ENCODE measurements at places on chromosomes 4 and X.

DNA sequence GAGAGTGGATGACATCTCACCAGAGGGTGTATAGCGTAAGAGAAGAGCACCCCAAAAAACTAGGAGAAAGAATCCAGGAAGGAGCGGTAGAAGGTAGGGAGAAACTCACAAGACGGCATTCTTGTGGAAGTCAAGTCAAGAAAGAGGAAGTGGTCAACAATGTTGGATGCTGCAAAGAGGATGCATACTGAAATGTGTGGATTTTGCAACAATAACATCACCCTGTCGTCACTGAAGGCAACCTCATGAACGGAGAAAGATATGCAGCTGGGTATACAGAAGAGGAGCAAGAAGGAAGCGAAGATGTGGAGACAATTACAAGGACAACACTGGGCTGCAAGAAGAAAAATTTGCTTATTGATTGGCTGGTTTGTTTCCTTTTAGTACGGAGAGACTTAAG, 11.4 kb upstream of the TAPT1 start:
- peak; percentile 95 for DNase-seq

DNA sequence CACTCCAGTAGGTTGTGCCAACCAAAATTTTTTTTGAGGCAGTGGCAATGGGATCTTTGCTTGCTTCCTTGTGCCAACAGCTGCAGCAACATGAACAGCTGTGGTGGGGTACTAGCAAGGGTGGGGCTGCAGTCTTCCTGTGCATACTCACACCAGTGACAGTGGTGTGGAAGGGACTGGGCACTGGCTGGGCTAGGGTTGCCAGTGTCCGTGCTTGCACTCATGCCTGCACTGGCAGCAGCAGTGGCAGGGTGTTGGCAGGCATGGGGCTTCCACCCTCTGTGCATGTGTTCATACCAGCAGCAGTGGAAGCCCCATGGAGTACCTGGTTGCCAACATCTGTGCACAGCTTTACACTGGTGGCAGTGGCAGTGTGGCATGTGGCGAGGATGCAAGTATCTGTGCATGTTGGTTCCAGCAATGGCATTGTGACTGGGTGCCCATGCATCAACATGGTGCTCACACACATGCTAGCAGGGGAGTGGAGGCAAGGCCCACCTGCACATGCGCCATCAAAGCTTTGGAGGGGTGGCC, 1312.6 kb downstream of the PCDH18 start:
- no peak for DNase-seq

DNA sequence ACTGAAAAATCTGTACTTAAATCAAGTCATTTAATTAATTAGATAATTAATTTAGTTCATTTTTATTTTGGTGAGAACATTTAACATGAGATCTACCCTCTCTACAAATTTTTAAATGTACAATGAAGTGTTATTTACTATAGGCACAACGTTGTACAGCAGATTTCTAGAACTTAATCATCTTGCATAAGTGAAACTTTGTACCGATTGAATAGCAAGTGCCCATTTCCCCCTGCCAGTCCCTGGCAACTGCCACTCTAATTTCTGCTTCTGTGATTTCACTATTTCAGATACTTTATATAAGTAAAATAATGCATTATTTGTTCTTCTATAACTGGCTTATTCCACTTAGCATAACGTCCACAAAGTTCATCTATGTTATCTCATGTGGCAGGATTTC, 50.1 kb upstream of the SYTL5 start:
- no peak for DNase-seq

DNA sequence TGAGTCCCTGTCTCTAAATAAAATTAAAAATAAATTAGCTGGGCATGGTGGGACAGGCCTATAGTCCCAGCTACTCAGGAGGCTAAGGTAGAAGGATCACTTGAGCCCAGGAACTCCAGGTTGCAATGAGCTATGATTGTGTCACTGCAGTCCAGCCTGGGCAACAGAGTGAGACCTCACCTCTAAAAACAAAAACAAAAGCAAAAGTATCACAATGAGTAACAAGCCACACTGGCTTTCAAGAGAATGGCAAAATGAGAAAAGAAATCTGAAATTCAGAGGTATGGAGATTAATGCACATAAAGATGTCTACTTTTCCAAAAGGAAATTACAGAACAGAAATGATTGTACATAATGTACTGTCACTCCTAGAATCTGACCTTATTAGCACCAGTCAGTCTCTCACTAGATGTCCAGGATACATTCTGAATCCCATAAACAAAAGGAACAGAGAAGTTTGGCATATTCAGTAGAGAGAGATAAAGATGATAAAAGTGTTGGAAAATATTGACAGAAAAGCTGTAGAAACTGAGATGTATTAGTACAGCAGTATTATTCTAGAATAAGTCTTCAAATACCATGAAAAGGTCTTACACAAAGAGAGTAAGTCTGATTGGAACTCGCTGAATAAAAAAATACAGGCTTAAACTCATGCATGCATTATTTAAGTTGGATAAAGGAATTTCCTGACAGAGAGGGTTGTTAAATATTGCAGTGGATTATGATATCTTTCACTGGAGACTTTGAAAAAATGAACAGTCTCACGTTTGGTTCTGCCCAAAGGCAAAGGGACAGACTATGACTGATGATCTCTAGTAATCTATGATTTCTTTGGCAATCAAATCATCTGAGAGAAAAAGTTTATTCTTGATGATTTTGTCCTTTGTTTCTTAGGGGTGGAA, 102.5 kb downstream of the SH3RF1 start:
- no peak for DNase-seq

DNA sequence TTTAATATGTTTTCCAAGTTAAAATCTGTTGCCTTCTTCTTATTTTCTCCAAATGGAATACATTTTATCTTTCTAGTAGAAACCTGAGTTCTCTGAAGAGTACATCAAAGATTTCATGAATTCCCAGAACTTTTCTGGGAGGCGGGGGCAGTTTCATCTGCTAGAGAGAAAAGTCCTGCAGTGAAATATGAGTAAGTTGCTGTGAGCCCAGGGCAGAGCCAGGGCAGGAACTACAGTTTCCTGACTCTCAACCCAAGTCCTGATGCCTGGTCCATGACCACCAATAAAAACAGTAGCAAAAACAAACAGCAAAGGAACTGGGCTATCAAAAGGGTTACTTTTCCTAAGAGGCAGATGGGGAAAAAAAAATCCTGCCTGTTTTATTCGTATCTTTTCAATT, 239.4 kb upstream of the CTSO start:
- DNase-seq = no peak

- peak; percentile 95 for DNase-seq
These were observed 2.3 kb downstream of the S100P start for GRCh38 chr4:6695660-6696610.

- DNase-seq = no peak
These were observed 37.8 kb upstream of the HCCS start for GRCh38 chrX:11073381-11073780.

- no peak for DNase-seq
These were observed 2.8 kb downstream of the NKX6-1 start for GRCh38 chr4:84496331-84496705.

GRCh38 chrX:119237562-119237942, 1.5 kb downstream of the PGRMC1 start:
- DNase-seq = no peak

DNA sequence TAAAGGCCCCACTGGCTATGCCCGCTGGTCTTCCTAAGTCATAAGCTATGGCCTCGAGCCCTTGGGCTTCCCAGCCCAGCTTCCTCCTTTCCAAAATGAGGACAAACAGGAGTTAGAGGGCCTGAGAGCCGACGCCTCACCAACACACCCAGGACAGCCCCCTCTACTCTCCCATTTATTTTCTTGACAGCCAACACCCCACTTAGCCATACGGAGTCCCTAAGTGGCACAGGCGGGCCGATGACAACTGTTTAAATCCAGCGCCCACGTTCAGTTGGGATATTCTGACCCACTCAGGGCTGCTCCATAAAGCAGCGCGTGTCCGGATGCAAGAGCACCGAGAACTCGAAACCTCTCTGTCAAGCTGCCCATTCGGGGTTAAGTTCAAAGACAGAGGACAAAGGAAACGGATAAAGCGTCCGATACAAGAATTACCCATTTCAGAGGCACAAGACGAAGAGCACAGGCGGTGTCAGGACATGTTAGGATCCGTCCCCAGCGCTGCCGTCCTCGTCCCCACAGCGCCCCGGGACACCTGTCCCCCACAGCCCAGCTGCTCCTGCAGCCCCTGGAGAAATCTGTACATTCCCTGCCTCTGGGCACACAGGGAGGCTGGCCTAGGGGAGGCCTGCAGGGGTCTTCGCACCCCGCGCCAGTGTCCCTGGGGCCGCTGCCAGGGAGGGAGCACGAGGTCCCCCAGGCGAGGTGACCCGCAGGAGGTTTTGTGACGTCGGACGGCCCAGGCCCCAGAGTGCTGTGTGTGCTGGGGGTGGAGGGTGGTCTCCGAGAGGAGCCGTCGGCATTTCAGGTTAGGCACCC, 1.2 kb downstream of the PRKX start:
- DNase-seq = peak; percentile 30

- DNase-seq = no peak
These were observed 244.2 kb upstream of the GRID2 start for GRCh38 chr4:92059615-92060014.

- DNase-seq = peak; percentile 3
These were observed 120.3 kb downstream of the MAD2L1 start for GRCh38 chr4:119946359-119946758.

- DNase-seq = no peak
These were observed 224.6 kb downstream of the IL15 start for GRCh38 chr4:141860974-141861373.

DNA sequence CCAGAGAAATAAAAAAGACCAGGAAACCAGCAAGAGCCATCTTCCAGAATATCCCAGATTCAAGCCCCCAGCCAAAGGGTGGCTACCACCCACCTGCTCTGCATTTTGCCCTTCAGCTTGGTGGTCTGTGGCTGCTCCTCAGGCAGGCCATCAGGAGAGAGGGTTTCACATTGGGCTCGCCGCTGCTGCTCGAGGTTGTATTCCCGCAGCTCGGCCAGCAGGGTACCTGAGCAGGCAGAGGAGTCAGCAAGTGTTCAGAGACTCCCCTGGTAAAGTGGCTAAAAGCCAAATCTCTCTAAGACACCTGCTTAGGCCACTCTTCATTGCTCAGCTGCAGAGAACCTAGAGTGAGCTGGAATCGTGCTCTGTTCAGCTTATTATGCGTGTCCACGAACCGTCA, 110.8 kb upstream of the HSD17B10 start:
- no peak for DNase-seq

DNA sequence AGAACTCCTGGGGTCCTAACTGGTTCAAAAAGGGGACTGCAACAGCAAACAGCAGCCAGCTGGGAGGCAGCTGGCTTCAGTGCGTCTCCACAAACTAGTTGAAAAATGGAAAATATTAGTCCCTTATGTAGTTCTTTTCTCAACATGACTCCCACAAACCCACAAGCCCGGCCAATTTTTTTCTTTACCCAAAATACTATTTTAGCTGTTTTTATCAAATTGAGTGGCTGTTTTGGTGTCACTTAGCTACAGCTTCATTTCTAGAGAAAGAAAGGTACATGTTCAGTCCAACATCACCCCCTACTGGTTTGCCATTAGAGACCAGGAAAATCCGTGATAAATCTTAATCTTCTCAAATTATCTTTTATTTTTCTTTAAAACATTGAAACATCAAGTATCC, 97.2 kb downstream of the GUCY2F start:
- DNase-seq = peak; percentile 37

GRCh38 chr4:173039617-173040577, 128.7 kb upstream of the GALNT7 start:
- DNase-seq = no peak

DNA sequence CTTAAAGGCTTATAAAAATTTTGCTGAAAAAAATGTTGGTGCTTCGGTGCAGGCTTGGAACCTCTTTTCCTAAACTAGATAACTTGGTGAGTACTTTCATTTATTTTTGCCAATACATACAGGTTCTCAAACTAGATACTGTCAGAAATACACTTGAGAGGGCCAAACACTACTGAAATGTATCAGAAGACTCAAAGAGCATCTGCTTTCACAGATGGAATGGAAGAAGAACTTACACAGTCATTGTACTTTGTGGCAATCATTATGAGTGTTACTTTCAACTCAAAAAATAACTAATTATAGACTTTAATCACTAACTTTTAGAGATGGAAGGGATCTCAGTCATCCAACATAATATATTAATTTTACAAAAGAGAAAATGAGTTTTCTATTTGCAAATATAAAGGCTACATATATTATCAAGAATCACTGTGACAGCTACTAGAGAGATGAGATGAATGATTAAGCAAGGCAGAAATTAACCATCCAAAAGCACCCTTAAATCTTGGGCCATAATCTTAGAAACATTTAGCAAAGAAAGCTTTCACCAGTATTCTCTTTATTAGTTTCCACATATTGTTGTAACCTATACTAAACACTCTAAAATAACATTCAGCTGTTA, 1.0 kb downstream of the ENAM start:
- DNase-seq = no peak

GRCh38 chr4:1594871-1595788, 89.0 kb downstream of the FAM53A start:
- no peak for DNase-seq

DNA sequence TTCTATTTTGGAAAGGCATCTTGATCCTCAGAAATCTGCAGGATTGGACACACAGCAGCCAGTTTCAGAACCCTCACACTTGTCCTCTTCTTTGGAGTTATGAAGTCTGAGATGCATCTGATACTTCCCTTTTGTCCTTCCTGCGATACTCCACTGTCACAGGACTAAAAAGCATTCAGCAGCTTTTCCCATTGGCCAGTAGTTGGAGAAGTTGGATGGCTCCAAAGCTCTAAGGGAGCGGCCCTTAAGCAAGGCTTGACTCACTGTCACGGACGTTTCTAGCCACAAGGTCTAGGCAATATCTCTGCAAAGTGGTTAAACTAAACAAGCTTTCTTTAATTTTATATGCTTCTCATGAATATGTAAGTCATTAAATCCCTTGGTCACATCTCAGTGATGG, 417.0 kb downstream of the AFF2 start:
- DNase-seq = no peak

DNA sequence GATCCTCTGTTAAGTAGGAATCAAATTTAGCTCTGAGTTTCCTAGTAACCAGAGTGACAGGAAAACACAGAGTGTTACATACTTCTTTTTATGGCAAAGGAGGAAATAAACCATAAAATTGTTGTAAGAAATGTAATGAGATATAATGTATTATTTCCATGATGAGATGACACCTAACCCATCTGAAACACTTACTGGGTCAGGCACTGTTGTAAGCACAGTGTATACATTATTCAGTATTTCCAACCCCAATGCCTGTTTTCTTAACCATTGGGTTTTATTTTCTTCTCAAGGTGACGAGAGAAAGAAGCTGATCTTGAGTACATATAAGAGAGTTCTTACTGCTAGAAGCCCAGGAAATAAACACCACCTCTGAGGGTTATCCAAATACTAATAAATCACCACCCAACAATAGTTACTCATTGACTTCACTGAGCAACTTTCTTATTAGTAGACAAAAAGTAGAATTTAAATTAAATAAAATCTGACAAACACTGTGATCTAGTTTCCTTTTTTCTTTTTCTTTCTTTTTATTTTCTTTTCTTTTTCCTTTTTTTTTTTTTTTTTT, 4.2 kb upstream of the ENAM start:
- no peak for DNase-seq

- DNase-seq = no peak
These were observed at the start of gene ARHGEF38 for GRCh38 chr4:105551965-105552746. ARHGEF38 (plus strand) TSS chr4:105552620; CDS start chr4:105552766, 146 bp downstream.

- DNase-seq = no peak
These were observed 77.0 kb downstream of the PAPSS1 start for GRCh38 chr4:107643021-107643420.

Measured in NB4 (cell line).